ENCODE measurements at places on chromosomes 6 and 20. TPM values are rescaled to one million over a fixed set of nuclear protein-coding genes. Genes with fewer than 3 reads are reported as not detected.

- DNase-seq = peak; percentile 67
These were observed 7.7 kb downstream of the CSTF1 start for GRCh38 chr20:56400001-56400640.

- no peak for DNase-seq
These were observed 48.7 kb downstream of the SCGN start for GRCh38 chr6:25700761-25701160.

DNA sequence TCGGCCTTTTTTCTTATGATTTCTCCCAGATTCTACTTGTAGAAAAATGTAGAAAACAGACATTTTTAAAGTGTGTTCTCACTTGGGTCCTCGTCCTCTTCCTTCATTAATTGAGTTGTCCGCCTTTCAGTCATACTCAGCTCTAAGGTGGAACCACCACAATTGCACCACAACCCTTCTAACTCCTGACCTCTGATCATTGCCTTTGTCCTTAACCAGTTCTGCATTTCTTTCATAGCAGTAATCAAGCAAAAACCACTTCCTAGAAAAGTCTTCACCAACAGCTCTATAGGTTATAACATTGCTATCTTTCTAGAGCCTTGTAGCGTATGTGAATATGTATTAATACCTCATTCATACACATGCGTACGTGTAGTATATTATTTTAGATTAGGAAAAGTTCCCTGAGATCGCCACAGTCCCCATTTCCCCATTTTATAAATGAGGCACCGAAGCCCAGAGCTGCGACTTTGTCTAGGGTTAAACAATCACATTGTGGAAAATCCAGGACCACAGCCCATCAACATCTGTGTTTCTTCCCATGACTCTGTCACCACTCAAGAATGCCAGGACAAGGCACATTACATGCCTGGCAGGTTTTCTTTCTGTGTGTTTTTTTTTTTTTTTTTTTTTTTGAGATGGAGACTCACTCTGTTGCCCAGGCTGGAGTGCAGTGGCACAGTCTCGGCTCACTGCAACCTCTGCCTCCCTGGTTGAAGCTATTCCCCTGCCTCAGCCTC is 175.5 kb downstream of the BTBD3 start:
- DNase-seq = no peak

DNA sequence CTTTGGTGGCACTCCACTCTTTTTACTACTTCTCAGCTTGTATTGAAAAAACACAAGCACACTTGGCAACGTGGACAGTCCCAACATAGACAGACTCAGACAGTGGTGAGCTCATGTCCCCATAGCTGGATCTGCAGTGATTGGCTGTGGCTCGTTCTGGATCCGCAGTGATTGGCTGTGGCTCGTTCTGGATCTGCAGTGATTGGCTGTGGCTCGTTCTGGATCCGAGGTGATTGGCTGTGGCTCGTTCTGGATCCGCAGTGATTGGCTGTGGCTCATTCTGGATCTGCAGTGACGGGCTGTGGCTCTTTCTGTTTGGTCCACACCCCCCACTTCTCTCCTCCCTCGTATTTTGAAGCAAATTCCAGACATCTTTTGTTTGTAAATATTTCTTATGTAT is 28.0 kb downstream of the OSBPL2 start:
- no peak for DNase-seq

SGK2 gene
- total RNA-seq = not detected

NR2E1 gene
- 0.05 TPM for total RNA-seq

MUC21 gene
- total RNA-seq = not detected

RSPO4 gene
- total RNA-seq = not detected

GINS1 gene
- 42.6 TPM for total RNA-seq

OGFRL1 gene
- 15.7 TPM for total RNA-seq
